ENCODE measurements at places on chromosomes 5 and 9. TPM values are rescaled to one million over a fixed set of nuclear protein-coding genes. Genes with fewer than 3 reads are reported as not detected.

- DNase-seq: no peak
Measured at GRCh38 chr9:99666571-99666970, 155.1 kb upstream of the NR4A3 start.

DNA sequence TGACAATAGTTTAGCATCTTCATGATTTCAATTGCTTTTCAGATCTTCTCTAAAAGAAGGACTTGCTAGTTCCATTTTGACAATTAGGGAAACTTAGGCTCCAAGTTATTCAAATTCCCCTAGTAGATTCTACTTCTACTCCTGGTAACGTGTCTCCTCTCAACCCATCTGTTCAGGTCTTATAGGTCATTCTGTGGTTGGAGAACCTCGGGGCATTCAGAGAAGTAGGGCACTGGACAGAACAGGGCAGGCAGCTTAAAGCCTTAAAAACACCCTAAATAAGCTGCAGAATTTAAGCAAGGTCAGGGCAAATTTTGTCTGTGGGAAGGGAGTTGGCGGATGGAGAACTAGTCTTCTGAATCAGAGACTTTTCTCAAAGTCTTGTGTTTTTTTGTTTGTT, 132.4 kb downstream of the TMEM174 start:
- no peak for DNase-seq

DNA sequence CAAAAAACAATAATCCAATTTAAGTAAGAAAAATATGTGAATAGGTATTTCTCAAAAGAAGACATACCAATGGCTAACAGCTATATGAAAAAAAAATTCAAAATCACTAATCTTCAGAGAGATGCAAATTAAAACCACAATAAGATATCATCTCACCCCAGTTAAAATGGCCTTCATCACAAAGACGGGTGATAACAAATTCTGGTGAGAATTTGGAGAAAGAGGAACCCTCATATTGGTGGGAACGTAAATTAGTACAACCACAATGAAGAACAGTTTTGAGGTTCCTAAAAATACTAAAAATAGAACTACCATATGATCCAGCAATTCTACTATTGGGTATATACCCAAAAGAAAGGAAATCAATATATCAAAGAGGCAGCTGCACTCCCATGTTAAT, 94.3 kb downstream of the TMEM167A start:
- DNase-seq: no peak

DNA sequence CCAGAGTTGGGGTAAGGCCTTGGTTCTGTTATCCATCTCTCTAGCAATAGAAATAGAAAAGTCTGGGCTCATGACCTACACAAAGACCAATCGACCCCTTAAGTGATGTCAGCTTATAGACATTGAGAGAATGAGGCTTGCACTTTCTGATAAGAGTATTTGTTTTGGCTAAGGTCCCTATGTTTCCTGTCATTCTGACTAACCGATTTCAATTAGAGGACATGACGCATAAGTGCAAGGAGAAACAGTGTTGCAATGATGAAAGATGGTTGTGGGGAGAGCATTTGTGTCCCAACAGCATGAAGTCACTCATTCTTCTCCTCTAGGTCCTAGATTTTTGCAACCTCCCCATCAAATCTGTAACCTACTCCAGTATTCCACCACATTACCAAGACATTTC, 255.1 kb downstream of the MAT2B start:
- DNase-seq: no peak

DNA sequence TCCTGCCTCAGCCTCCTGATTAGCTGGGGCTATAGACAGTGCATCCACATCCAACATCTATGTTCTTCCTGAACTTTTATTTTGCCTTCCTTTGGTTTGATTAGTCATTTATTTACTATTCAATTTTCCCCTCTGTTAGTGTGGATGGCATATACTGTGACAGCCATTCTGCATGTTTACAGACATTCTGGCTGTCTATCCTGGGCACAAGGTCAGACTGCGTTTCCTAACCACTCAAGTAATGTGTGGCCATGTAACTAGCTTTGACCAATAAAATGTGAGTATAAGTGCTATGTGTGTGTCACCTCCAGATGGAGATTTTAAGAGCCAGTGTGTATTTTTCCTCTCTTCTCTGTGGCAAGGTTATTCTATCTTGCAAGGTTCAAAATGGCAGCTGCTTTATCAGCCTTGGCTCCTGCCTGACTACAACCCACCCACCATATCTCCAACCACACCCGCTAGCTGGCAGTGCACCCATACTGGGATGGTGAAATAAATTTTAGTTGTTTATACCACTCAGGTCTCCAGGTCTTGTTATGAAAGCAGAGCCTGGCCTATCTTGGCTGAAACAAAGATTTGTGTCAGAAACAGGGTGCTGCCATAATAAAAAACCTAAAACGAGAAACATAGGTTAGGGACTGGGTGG, 32.2 kb downstream of the PDE6A start:
- DNase-seq: no peak

The C1QTNF3 gene
- 4.6 TPM for total RNA-seq

The FOXD4L3 gene
- not detected for total RNA-seq

The IFNA2 gene
- total RNA-seq: not detected

The TLR4 gene
- total RNA-seq: 0.42 TPM

The SELENOP gene
- total RNA-seq: not detected

The PCDHGB1 gene
- total RNA-seq: 0.17 TPM

The BAG1 gene
- total RNA-seq: 115 TPM
